ENCODE measurements at places on chromosomes 6 and 20.
A peak's percentile ranks its signal among the peaks of the same experiment; 100 is the strongest.

GRCh38 chr6:14559746-14560536, 442.4 kb downstream of the CD83 start:
- no peak for DNase-seq

DNA sequence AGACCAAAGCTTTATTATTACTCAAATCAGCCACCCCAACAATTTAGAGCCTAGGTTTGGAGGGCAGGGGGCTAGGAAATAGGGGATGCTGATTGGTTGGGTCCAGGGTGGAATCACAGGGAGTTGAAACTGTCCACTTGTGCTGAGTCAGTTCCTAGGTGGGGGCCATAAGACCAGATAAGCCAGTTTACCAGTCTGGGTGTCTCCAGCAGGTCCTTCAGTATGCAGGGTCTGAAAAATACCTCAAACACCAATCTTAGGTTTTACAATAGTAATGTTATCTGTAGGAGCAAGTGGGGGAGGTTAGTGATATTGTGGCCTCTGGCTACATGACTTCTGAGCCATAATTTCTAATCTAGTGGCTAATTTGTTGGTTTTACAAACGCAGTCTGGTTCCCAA, 63.2 kb downstream of the UBR2 start:
- DNase-seq = no peak

DNA sequence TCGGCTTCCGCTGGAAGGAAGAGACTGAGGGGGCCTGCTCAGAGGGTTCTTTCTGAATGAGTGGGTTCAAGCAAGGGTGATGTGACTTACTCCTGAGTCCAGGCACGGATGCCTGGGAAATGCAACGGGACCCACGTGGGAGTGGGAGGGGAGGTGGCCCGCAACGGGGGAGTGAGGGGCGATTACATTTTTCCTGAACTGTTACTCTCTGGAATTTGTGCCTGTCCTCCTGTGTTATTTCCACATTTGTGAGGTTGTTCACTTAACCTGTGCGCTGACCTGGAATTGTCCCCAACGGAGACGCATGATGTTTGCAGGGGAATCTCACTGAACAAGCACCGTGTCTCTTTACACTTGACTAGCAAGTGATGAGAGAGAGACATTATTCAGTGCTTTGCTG, 209.4 kb downstream of the CDH4 start:
- DNase-seq = no peak

GRCh38 chr6:518218-518617, 126.7 kb downstream of the IRF4 start:
- DNase-seq = no peak

- no peak for DNase-seq
Measured at GRCh38 chr20:4601630-4602296, 119.9 kb upstream of the PRND start.

- no peak for DNase-seq
Measured at GRCh38 chr20:57047281-57048026, 219.0 kb downstream of the BMP7 start.

- no peak for DNase-seq
Measured at GRCh38 chr6:6750594-6751265, 162.2 kb downstream of the LY86 start.

GRCh38 chr6:73325656-73326055, 28.4 kb downstream of the DPPA5 start:
- DNase-seq = no peak

- no peak for DNase-seq
Measured at GRCh38 chr6:167200806-167201205, 43.0 kb upstream of the GPR31 start.

DNA sequence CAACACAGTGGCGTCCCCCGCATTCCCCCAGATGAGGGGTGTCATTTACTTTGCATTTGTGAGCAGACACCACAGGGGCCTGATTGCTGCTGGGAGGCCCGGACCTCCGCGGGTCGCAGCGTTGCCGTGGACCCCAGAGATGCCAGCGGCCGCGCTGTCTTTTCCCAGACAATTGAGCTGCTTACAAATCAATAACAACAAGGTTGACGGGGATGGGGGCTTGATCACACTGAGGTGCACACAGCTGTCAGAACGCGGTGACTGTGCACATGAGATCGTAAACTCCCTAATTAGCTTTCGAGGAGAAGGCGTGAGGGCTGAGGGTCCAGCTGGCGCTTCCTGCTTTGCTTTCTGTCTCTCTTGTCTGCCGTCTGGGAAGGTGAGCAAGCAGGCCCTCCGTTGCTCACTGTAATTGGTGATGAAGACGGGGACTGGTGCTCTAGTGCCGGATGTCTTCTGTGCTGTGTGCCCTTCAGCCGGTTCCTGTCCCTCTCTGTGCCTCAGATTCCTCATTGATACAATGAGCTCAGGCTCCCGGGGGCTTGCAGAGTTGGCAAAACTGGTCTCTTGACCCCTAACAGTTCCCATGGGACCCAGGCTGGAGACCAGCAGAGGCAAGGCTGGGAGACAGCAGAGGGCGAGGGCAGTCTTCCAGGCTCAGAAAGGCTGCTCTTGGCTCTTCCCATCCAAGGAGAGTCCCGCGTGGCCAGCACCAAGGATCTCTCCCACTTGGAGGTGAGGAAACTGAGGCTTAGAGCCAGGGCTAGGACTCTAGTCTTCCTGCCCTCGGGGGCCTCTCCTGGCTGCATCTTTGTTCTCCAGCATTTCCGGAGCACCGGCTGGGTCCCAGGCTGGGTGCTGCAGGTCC, 126.0 kb upstream of the PMEPA1 start:
- DNase-seq = no peak

GRCh38 chr6:102115911-102116310, 722.4 kb downstream of the GRIK2 start:
- no peak for DNase-seq

- peak; percentile 16 for DNase-seq
Measured at GRCh38 chr6:79949233-79949632, 1.9 kb upstream of the ELOVL4 start.

- DNase-seq = no peak
Measured at GRCh38 chr6:118743746-118744145, 92.4 kb upstream of the CEP85L start.

GRCh38 chr20:43404878-43405277, 52.8 kb upstream of the SRSF6 start:
- no peak for DNase-seq
